ENCODE measurements at places on chromosomes 6 and 20.

DNA sequence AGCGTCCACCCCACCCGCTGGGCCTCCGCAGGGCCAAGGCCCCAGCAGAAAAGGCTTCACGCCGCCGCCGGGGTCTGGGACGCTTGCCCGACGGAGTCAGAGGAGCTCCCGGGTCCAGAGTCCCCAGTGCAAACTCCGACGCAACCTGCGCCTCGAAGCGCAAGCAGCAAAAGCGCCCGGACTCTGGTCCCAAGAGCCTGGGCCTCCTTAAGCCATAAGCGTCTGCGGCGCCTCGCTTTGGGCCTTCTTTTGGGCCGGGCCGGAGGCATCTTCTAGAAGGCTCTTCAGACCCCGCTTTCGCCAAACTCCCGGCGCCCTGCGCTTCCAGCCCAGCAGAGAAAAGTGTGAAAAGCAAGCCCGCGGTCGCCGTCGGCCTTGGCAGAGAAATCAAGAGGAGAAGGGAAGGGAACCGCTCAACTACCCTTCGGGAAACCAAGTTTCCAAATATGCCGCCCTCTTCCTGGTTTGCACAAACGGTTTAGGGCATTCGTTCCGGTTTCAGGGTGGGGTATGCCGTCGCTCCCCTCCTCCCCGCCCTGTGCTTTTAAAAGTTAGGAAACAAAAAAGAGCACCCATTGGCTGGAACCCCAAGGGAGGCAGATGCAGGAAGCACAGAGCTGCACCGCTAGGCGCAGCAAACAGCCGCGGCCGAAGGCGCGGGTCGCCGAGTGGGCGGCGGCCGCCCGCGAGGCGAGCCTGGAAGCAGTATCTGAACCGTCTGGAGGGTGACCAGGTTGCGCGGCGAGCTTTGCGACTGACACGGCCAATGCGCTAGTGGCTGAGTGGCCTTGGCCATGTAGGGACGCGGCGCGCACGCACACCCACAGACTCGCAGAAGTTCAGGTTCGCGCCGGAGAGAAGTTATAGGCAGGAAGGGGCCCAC, 1.2 kb downstream of the TBX18 start:
- DNase-seq = no peak

GRCh38 chr6:39892490-39893129, 41.7 kb downstream of the MOCS1 start:
- no peak for DNase-seq

DNA sequence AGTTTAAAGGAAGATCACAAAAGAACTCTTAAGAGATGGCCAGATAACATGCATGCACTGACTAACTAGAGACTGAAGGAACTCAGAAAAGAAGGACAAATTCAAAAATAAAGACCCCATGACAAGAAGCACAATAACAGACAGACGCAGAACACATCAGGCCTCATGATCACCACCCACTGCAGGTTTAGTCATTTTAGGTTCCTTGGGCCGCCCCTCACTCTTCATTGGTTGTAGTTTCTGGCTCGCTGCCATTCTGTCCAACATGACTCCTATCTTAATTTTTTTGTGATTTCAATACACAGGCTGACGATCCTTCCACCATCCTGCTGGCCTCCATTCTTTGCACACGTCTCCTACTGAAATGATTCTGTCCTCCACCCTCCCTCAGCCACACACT, 21.6 kb downstream of the STX7 start:
- no peak for DNase-seq

GRCh38 chr6:11653028-11653583, 115.6 kb downstream of the TMEM170B start:
- DNase-seq = no peak

- no peak for DNase-seq
These were observed 121.3 kb downstream of the JPH2 start for GRCh38 chr20:44065401-44066340.

- no peak for DNase-seq
These were observed 97.1 kb downstream of the ESR1 start for GRCh38 chr6:151904631-151905030.
